ENCODE measurements at places on chromosomes 5 and 9.
A peak's percentile ranks its signal among the peaks of the same experiment; 100 is the strongest.

- no peak for DNase-seq
Observed at GRCh38 chr5:107271682-107272350, 398.9 kb downstream of the EFNA5 start.

- DNase-seq = no peak
Observed at GRCh38 chr9:106869458-106869857, 6.5 kb downstream of the ZNF462 start.

- DNase-seq = no peak
Observed at GRCh38 chr9:9523476-9524139, 1089.2 kb downstream of the PTPRD start.

DNA sequence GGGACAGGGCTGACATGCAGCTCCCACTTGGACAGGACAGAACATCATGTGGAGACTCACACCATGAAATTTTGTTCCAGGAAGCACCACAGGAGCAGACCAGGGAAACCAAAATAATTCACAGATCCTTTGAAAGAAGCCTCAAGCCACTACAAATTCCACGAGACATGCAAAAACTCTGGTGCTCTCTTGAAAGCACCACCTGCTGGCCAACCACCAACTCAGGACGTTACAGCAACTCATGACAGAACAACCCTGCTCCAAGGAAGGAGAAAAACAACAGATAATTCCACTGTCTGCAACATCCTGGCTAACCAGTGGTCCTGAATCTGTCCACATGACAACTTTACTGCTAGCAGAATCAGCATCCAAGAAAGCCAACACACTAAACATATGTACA, 516.0 kb downstream of the SPATA31D1 start:
- DNase-seq = no peak

DNA sequence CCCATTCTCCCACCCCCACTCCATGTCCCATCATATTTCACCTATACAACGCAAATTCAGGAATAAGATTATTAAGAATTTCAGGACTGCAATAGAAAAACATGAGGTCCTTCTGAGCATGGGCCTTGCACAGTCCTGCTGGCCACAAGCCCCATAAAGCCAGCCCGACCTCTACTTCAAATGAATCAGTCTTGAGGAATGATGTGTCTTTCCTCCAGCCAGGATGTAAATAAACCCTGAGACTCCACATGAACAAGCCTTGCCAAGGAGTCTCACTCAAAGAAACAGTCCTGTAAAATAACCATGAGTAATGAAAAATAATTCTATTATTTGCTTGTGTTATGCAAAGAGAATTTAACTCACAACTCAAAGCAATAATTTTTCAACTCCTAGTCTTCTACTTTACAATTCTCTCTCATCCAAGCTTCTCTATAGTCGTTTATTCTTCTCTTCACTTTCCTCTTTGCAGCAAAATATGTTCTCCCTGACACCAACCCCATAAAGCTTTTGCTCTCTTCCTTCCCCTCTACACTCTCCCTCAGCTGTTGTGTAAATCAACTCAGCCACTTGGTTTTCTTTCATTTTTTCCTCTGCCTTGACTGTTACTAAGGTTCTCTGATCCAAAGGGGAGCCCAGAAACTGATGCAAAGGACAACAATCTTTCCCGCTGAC, 140.1 kb upstream of the MOCS2 start:
- peak; percentile 94 for DNase-seq

All from HFFc6 (cell line).